ENCODE measurements at places on chromosomes 1 and 21. TPM values are rescaled to one million over a fixed set of nuclear protein-coding genes. Genes with fewer than 3 reads are reported as not detected.

Gene PRUNE1
- total RNA-seq, result 16.5 TPM

Gene PLEKHA6
- total RNA-seq, result 5.1 TPM

- no peak overlapping the region for H3K4me3 ChIP-seq
- H3K4me1 ChIP-seq, result peaks cover 5% of the 10 kb centered on the region
- no peak for DNase-seq
- no peaks in the 10 kb centered on the region for H3K27me3 ChIP-seq
- no peak overlapping the region for H3K27ac ChIP-seq
- no peaks in the 10 kb centered on the region for H3K36me3 ChIP-seq
Observed at GRCh38 chr1:229079016-229079595, 191.8 kb upstream of the RAB4A start.

- no peak for DNase-seq
- H3K4me3 ChIP-seq, result no peak overlapping the region
- H3K4me1 ChIP-seq, result peaks cover 5% of the 10 kb centered on the region
- H3K27me3 ChIP-seq, result no peaks in the 10 kb centered on the region
- H3K36me3 ChIP-seq, result no peaks in the 10 kb centered on the region
Observed at GRCh38 chr21:36117286-36117741, 17.6 kb upstream of the CBR3 start.

DNA sequence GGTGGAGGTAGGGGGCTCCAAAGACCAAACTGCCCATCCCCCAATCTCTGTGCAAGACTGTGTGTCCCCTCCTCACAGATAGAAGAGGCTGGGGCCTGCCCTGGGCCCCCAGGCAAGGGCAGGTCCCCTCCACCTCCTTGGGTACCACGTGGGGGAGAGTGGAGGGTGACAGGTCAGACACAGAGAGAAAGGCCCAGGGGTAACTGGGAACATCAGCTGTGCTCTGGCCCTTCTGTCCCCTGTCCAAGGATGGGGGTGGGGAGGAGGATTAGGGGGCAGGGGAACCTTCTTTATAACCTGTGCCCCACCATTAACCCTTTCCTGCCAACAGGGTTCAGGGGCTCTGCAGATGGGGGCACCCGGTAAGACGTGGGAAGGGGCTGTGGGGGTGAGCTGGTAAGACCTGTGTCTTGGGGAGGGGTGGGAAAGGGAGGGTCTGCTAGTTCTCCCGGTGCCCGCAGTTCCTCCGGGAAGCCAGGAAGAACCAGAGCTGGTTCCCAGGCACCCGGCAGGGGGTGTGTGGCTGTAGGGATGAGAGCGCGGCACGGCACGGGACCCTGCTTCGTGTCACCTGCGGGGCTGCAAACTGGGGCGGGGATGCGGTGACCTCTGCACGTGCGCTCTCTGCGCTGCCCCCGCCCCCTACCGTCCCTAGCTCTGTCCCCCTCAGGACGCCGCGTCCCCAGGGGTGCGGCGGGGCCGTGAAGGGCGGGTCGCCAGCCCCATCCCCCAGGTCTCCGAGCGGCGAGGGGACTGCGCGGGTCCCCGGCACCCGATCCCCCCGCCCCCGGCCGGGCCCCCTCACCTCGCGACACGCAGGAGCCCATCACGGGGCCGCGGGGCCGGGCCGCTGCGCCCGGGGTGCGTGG, 601 bp downstream of the FAM131C start:
- H3K4me3 ChIP-seq, result peak overlapping the region; percentile 65
- H3K36me3 ChIP-seq, result no peaks in the 10 kb centered on the region
- peaks cover 45% of the 10 kb centered on the region for H3K4me1 ChIP-seq
- H3K27ac ChIP-seq, result no peak overlapping the region
- DNase-seq, result no peak

DNA sequence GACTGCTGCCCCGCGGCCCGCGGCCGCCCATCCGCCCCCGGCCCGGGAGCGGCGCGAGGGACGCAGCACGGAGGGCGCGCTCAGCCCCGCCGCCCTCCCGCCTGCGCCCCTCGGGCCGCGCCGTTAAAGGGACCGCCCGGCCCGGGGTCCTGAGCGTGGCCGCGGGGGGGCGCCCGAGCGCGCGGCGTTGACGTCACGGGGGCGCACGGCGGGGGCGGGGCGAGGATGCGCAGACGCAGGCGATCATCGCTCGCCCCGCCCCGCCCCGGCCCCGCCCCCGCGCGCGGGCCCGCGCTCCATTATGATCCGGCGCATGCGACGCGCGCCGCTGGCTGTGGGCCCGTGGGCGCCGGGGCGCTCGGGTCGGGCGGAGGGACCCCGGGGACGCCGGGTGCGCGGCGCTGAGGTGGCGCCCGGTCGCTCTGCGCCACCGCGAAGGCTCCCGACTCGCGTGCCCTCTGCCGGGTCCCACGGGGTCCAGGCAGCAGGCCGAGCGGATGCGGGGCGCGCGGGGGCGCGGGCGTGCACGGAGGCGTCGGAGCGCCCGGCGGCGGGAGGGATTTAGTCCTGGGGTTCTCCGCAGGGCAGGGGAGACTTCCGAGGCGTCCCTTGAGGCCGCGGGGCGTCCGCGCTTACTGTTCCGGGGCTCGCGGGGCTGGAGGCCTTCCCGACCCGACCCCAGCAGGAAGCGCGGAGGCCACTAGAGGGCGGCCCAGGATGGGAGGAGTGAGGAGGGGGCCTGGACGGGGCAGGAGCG, at the start of gene DVL1:
DVL1 (minus strand) TSS at position 163 of the 757 bp plus-strand sequence. CDS start 353 bp downstream, outside the sequence.
- peaks cover 76% of the 10 kb centered on the region for H3K4me1 ChIP-seq
- H3K36me3 ChIP-seq, result peaks cover 11% of the 10 kb centered on the region
- H3K4me3 ChIP-seq, result peak within 1 kb of the TSS; percentile 91
- peak within 1 kb of the TSS; percentile 71 for H3K27ac ChIP-seq

GRCh38 chr1:242525769-242526168, 1.3 kb upstream of the PLD5 start:
- no peaks in the 10 kb centered on the region for H3K36me3 ChIP-seq
- DNase-seq, result no peak
- no peaks in the 10 kb centered on the region for H3K27me3 ChIP-seq
- H3K27ac ChIP-seq, result no peak overlapping the region
- H3K4me1 ChIP-seq, result peaks cover 17% of the 10 kb centered on the region

Data from thoracic aorta (tissue), 2 donors.